ENCODE measurements at places on chromosomes 7 and 10.

- DNase-seq, result no peak
Measured at GRCh38 chr10:34638406-34639054, 176.6 kb downstream of the PARD3 start.

- no peak for DNase-seq
Measured at GRCh38 chr7:9608560-9608959, 1175.2 kb downstream of the NXPH1 start.

DNA sequence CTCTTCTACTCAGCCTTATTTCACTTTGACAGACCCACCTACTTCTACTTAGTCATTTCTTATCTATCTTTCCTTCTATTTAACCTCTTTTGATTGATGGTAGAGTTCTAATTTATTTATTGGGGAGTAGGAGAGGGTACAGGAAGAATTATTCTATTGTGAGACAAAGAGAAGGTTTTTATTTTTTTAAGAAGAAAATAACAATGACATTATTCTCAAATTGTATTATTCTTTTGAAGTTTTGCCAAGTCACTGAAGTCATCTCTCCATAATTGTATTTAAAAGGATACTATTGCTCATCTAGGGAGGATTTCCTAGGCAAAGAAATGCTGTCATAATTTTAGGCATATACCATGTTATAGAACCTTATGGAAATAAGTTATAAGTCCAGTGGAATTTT, 52.7 kb downstream of the ITGB8 start:
- DNase-seq, result no peak

GRCh38 chr7:114130866-114131265, 212.1 kb upstream of the PPP1R3A start:
- no peak for DNase-seq

- no peak for DNase-seq
Measured at GRCh38 chr10:77024461-77024860, 613.1 kb downstream of the KCNMA1 start.

DNA sequence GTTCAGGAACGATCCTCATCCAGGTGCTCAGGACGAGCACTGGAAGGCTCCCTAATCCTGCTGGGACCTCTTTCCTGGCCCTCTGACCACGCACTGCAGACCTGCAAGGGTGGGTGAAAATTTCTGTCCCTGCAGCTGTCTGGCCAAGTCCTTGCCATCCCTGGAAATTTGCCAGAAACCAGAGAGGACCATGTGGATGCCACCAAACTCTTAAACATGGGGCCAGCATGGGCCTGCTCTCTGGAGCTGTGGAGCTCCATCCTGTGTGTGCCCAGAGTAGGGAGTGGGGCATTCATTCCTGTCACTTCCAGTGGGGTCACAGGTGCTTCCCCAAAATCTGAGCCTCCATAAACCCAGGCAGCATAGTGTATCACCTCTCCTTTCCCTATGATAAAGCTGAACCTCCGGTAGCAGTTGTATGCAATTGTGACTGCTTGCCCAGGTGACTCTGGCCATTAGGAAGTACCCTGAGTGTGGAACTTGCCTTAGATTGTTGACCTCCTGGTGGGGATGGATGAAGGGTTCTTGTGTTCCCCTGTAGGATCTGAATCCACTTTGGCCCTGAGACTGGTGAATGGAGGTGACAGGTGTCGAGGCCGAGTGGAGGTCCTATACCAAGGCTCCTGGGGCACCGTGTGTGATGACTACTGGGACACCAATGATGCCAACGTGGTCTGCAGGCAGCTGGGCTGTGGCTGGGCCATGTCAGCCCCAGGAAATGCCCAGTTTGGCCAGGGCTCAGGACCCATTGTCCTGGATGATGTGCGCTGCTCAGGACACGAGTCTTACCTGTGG, 57.1 kb downstream of the DMBT1 start:
- DNase-seq, result no peak

DNA sequence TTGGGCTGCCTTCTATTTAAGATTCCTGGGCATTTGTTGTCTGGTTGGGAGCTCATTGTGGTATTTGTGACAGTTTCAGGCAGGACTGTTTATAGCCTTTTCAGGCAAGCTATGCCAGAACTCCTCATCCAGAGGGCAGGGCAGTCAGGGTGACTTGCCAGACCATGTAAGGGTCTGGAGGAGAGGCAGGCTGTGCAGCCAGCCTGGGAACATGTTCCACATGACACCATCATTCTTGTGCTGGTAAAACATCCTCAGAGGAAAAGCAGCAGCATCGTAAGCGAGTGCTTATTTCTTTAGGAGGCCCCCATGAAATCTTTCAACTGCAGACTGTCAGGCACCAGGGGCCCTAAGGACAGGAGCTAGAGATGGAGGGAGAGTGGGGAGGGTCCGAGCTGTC, 44.0 kb upstream of the SORBS1 start:
- no peak for DNase-seq

DNA sequence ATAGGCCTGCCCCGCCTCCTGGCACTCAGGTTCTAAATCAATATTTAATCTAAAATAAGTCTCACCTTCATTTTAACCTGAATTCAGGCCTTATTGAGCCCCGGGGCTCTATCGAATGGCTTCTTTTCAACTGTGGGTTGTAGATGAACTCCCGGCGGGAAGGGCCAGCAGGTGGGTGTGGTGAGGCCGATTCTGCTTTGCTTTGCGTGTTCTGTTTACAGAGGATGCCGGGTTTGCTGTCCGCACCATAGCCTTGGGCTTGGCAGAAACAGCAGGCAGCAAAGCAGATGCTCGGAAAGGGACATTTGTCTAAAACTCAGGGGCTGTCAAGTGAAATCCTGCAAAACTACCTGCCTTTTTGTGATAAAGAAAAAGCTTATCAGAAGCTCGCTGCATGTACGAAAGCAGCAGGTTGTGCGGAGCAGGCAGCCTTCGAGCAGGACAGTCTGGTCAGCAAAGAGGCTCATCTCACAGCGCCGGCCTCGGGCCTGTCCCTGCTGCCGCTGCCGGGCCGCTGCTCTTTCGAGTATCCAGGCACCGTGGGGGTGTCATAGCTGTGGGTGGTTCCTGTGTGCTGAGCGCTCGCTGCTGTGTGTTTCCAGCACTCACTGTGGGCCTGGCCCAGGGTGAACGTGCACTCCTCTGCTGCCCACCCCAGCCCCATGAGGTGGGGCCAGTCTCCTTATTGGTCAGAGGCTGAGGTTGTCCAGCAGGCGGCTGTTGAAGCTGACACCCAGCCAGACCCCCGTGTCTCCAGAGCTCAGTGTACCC, 434.8 kb upstream of the FOXK1 start:
- peak; percentile 71 for DNase-seq

GRCh38 chr10:93594518-93594917, 6.5 kb downstream of the RBP4 start:
- DNase-seq, result no peak

DNA sequence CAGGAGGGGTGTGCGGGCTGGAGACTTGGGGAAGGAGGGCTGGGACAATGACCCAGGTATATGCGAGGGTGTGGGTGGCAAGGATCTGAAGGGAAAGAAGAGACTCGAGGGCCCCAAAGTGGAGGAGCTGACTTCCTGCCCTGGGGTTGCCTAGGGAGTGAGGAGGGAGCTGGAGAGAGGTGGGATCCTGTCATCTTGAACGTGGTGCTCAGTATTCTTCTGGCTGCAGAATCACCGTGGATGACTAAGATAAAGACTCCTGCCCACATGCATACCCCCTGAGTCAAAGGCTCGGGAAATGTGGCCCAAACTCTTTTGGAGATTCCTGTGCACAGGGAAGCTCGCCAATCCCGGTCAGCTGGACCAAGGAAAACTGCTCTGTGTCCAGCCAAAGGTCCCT, 31.2 kb downstream of the COL17A1 start:
- no peak for DNase-seq

DNA sequence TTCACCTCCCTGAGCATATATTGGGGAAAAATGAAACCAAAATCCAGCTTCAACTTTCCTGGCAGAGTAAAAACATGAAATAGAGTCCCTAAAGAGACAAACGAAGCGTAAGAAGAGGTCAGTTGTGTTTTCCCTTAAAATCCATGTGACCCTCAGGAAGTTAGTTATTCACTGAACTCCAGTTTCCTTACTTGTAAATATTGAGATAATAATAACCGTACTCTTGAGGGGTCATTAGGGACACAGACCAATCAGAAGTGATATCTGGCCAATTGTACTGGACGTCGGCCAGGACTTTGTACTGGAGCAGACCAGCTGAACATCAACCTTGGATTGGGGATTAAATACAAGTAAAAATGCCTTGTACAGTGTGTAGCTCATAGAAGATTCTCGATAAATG, 167.0 kb downstream of the GATA3 start:
- no peak for DNase-seq

DNA sequence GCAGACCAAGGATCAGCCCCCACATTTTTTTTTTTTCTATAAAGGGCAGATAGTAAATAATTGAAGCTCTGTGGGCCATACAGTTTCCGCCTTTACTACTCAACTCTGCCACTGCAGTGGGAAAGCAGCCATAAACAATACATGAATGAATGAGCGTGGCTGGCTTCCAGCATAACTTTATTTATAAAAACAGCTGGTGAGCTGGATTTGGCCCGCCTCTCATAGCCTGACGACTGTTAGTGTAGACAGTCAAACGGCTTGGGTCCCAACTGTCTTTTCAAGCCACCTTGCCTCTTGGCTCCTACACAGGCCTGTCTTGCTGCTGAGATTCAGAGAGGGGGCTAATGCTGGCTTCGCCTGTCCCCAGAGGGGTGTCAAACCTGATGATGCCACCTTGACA, 169.8 kb upstream of the GPR26 start:
- DNase-seq, result no peak

- DNase-seq, result peak; percentile 71
Measured at GRCh38 chr7:1705856-1706255, 35.8 kb downstream of the ELFN1 start.

- DNase-seq, result no peak
Measured at GRCh38 chr7:135109976-135110375, 37.9 kb upstream of the TMEM140 start.

- DNase-seq, result no peak
Measured at GRCh38 chr7:149855361-149856305, 17.5 kb downstream of the ZNF862 start.

GRCh38 chr7:42611289-42611928, 300.5 kb downstream of the C7orf25 start:
- no peak for DNase-seq

DNA sequence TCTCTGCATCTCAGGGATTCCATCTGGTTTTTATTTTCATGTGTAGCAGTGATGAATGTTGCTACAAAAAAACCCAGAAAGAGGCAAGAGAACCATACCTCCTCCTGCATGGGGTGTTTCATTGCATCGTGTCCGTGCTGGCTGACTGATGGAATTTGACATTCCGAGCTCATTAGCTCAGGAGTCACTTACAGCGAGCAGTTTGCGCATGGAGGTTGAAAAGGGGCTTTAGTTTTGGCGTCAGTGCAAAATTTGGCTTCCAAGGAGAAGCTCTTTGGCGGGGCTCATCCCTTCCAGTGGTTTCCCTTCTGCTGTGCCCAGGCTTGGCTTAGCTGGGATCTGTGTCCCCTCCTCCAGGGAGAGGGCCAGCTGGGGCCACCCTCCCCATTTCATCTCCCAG, 25.8 kb downstream of the EMX2 start:
- DNase-seq, result no peak

DNA sequence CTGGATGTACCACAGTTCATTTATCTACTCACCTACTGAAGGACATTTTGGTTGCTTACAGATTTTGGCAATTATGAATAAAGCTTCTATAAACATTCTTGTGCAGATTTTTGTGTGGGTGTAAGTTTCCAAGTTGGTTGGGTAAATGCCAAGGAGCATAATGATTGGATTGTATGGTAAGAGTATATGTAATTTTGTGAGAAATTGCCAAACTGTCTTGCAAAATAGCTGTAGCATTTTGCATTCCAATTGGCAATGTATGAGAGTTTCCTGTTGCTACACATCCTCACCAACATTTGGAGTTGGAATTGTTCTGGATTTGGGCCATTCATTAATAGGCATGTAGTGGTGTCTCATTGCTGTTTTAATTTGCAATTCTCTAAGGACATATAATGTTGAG, 33.9 kb upstream of the HYAL4 start:
- DNase-seq, result no peak

GRCh38 chr7:13743226-13743625, 246.2 kb downstream of the ETV1 start:
- DNase-seq, result no peak

DNA sequence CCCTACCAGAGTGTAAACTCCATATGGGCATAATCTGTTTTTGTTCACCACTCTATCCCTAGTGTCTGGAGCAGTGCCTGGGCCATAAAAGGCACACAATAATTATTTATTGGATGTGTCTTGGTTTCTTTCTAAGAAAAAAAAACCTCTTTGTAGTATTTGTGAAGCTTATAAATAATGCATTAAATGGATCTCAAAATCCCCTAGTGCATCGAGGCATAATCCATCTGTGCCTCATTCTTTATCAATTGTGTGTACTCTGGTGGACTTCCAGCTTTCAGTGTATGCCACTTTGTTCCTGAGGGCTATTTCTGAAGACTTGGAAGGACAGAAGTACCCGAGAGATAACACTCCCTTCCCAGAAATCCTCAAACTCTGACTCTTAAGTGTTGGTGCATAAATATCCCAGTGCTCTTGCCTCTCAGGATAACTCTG, 255.0 kb upstream of the PHYHIPL start:
- no peak for DNase-seq

DNA sequence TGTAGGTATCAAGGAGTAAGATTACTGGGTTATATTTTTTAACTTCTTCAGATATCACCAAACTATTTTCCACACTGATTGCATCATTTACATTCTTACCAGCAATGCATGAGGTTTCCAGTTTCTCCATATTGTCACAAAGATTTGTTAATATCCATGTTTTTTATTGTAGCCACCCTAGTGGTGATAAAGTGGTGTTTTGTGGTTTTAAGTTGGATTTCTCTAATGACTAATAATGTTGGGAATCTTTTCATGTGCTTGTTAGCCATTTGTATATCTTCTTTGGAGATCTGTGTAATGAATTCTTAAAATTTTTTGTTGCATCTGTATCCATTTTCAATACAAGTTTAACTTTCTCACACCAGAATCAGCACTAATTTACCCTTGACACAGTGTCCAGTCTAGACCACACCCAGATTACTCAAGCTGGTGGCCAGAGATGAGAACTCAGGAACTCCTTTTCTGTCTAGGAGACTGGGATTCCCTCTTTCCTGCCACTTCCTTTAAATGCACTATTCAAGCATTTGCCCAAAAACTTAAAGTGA, 67.0 kb upstream of the PLXDC2 start:
- DNase-seq, result no peak

- DNase-seq, result no peak
Measured at GRCh38 chr10:126013489-126014281, 117.3 kb downstream of the FANK1 start.

Measured in chondrocyte (in vitro differentiated cells).